ENCODE measurements at places on chromosomes 4 and X. TPM values are rescaled to one million over a fixed set of nuclear protein-coding genes. Genes with fewer than 3 reads are reported as not detected.

GRCh38 chr4:76206222-76206942 is 7.2 kb downstream of the SCARB2 start:
- H3K27me3 ChIP-seq, result no peaks in the 10 kb centered on the region
- DNase-seq, result peak; percentile 17
- no peak overlapping the region for H3K27ac ChIP-seq
- peaks cover 3% of the 10 kb centered on the region for H3K36me3 ChIP-seq
- H3K4me1 ChIP-seq, result peaks cover 45% of the 10 kb centered on the region

GRCh38 chr4:150799207-150799606 is 215.9 kb downstream of the LRBA start:
- peaks cover 13% of the 10 kb centered on the region for H3K4me1 ChIP-seq
- H3K27ac ChIP-seq, result no peak overlapping the region
- H3K4me3 ChIP-seq, result no peak overlapping the region

- DNase-seq, result no peak
- no peaks in the 10 kb centered on the region for H3K4me1 ChIP-seq
- no peak overlapping the region for H3K4me3 ChIP-seq
Measured at GRCh38 chr4:87227751-87228151, 7.3 kb upstream of the KLHL8 start.

GRCh38 chrX:140104760-140105159 is 139.4 kb upstream of the CXorf66 start:
- H3K27ac ChIP-seq, result no peak overlapping the region
- no peaks in the 10 kb centered on the region for H3K27me3 ChIP-seq
- H3K36me3 ChIP-seq, result no peaks in the 10 kb centered on the region
- no peaks in the 10 kb centered on the region for H3K4me1 ChIP-seq
- H3K4me3 ChIP-seq, result no peak overlapping the region

- H3K4me3 ChIP-seq, result no peak overlapping the region
- H3K36me3 ChIP-seq, result no peaks in the 10 kb centered on the region
- H3K27ac ChIP-seq, result peak overlapping the region; percentile 95
- no peaks in the 10 kb centered on the region for H3K27me3 ChIP-seq
- no peak for DNase-seq
Measured at GRCh38 chr4:6943012-6943884, 33.6 kb downstream of the TBC1D14 start.

- H3K27ac ChIP-seq, result no peak overlapping the region
- no peaks in the 10 kb centered on the region for H3K27me3 ChIP-seq
- H3K4me1 ChIP-seq, result peaks cover 49% of the 10 kb centered on the region
- H3K4me3 ChIP-seq, result no peak overlapping the region
Measured at GRCh38 chr4:5753766-5754528, 42.9 kb downstream of the EVC start.

AGTR2 gene
- not detected for total RNA-seq

- H3K27me3 ChIP-seq, result no peaks in the 10 kb centered on the region
- DNase-seq, result no peak
- peaks cover 31% of the 10 kb centered on the region for H3K4me1 ChIP-seq
- no peak overlapping the region for H3K4me3 ChIP-seq
- H3K36me3 ChIP-seq, result no peaks in the 10 kb centered on the region
Measured at GRCh38 chrX:12997906-12998687, 23.2 kb downstream of the TMSB4X start.

PPEF2 gene
- not detected for total RNA-seq

GYPE gene
- total RNA-seq, result not detected

BCORL1 gene
- total RNA-seq, result 22.9 TPM

DNA sequence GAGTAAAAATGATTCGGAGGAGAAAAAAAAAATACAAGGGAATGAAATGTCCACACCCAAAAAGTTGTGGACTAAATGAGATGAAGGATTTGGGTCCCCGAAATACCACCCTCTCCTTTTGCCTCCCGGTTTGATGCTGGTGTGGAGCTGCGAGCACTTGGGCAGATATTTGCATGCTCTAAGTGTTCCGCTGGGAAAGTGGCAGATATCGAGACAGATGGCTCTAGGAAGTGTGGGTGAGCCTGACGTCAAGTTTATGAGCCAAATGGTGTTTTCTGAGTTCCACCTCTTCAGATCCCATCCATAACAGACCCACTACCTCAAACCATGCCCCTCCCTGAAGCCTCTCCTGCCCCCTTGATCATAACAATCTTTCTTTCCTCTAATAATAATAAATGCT is 228.6 kb downstream of the QDPR start:
- H3K27me3 ChIP-seq, result peaks cover 10% of the 10 kb centered on the region
- H3K4me1 ChIP-seq, result no peaks in the 10 kb centered on the region
- DNase-seq, result no peak
- no peaks in the 10 kb centered on the region for H3K36me3 ChIP-seq

GRCh38 chr4:141126769-141127168 is 6.5 kb downstream of the RNF150 start:
- no peak for DNase-seq
- no peaks in the 10 kb centered on the region for H3K27me3 ChIP-seq
- no peak overlapping the region for H3K27ac ChIP-seq
- H3K4me3 ChIP-seq, result no peak overlapping the region
- peaks cover 54% of the 10 kb centered on the region for H3K4me1 ChIP-seq

PWWP3B gene
- total RNA-seq, result 0.42 TPM

DNA sequence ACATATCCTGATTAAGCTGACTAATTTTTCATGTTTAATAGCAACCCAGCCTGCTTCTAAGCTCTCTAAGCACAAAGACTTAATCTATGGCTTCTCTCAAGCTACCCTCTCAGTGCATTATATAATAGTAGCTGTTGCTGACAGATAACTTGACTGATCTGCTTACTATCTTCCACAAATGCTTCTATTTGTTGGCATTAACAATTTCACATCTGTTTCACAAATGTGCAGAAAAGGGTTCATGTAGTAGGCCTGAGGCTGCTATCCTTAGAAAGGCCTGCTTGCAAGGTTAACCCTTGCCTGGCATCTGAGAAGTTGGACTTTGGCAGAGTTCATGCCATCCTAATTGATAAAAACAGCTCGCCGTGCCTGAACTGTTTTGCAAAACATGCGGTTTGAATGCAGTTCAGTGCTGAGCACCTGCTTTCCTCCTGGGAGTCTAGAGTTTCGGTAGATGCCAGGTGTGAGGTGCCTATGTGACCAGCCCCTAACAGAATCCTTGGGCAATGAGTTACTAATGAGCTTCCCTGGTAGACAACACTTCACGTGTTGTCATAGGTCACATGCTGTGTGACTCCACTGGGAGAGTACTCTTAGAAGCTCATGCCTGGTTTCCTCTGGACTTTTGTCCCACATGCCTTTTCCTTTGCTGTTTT is 68.4 kb downstream of the NSG1 start:
- no peak for DNase-seq
- H3K4me1 ChIP-seq, result no peaks in the 10 kb centered on the region
- H3K4me3 ChIP-seq, result no peak overlapping the region

CCSER1 gene
- not detected for total RNA-seq

GRCh38 chr4:140903522-140904475 is 147.6 kb upstream of the TBC1D9 start:
- no peak overlapping the region for H3K4me3 ChIP-seq
- no peak overlapping the region for H3K27ac ChIP-seq
- DNase-seq, result no peak
- H3K4me1 ChIP-seq, result peaks cover 5% of the 10 kb centered on the region
- H3K36me3 ChIP-seq, result peaks cover 27% of the 10 kb centered on the region

GRCh38 chrX:114964374-114964773 is 53.0 kb downstream of the IL13RA2 start:
- no peaks in the 10 kb centered on the region for H3K36me3 ChIP-seq
- no peaks in the 10 kb centered on the region for H3K4me1 ChIP-seq
- DNase-seq, result no peak
- peaks cover 10% of the 10 kb centered on the region for H3K27me3 ChIP-seq
- H3K27ac ChIP-seq, result no peak overlapping the region

GRCh38 chr4:76620723-76621468 is 185.9 kb downstream of the SHROOM3 start:
- DNase-seq, result no peak
- H3K27me3 ChIP-seq, result no peaks in the 10 kb centered on the region
- H3K4me3 ChIP-seq, result no peak overlapping the region
- H3K4me1 ChIP-seq, result peaks cover 43% of the 10 kb centered on the region
- H3K36me3 ChIP-seq, result no peaks in the 10 kb centered on the region

GRCh38 chrX:72526534-72527508 is 45.8 kb downstream of the HDAC8 start:
- peaks cover 1% of the 10 kb centered on the region for H3K36me3 ChIP-seq
- no peak for DNase-seq
- H3K27ac ChIP-seq, result no peak overlapping the region
- H3K27me3 ChIP-seq, result no peaks in the 10 kb centered on the region

TMEM31 gene
- total RNA-seq, result not detected

CCDC120 gene
- total RNA-seq, result 8.5 TPM

DNA sequence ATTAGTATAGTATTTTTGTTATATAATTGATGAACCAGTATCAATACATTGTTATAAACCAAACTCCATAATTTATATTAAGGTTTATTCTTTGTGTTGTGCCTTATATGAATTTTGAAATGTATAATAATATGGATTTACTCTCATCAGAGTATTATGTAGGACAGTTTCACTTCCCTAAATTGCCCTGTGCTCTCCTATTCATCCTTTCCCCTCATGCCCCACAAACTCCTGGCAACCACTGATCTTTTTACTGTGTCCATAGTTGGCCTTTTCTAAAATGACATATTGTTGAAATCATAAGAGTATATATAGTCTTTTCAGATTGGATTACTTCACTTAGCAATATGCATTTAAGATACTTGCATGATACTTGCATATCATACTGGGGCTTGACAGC is 958.1 kb upstream of the GRID2 start:
- H3K27me3 ChIP-seq, result no peaks in the 10 kb centered on the region
- no peak for DNase-seq
- no peak overlapping the region for H3K4me3 ChIP-seq
- H3K27ac ChIP-seq, result no peak overlapping the region
- H3K36me3 ChIP-seq, result no peaks in the 10 kb centered on the region

RELL1 gene
- 17.4 TPM for total RNA-seq

FHDC1 gene
- total RNA-seq, result 22.3 TPM

RIPPLY1 gene
- not detected for total RNA-seq

FAM9B gene
- total RNA-seq, result not detected

GRCh38 chr4:75344915-75345314 is 169.3 kb downstream of the RCHY1 start:
- no peaks in the 10 kb centered on the region for H3K36me3 ChIP-seq
- no peak for DNase-seq
- no peaks in the 10 kb centered on the region for H3K27me3 ChIP-seq
- H3K4me3 ChIP-seq, result no peak overlapping the region
- H3K27ac ChIP-seq, result peak overlapping the region; percentile 49

GRCh38 chr4:69760455-69760854 is at the start of gene SULT1B1:
Gene SULT1B1, minus strand, starts transcription at chr4:69760620. Its CDS starts 5,403 bp downstream, at chr4:69755217.
- peak within 1 kb of the TSS; percentile 84 for H3K27ac ChIP-seq
- no peak within 1 kb of the TSS for H3K4me3 ChIP-seq
- no peaks in the 10 kb centered on the region for H3K36me3 ChIP-seq
- peaks cover 39% of the 10 kb centered on the region for H3K4me1 ChIP-seq
- H3K27me3 ChIP-seq, result no peaks in the 10 kb centered on the region
- no peak for DNase-seq

- H3K27ac ChIP-seq, result no peak overlapping the region
- no peak for DNase-seq
- H3K4me3 ChIP-seq, result no peak overlapping the region
- H3K4me1 ChIP-seq, result peaks cover 12% of the 10 kb centered on the region
Measured at GRCh38 chr4:28226962-28227361, 1366.3 kb downstream of the STIM2 start.

SMIM20 gene
- 28.4 TPM for total RNA-seq

DNA sequence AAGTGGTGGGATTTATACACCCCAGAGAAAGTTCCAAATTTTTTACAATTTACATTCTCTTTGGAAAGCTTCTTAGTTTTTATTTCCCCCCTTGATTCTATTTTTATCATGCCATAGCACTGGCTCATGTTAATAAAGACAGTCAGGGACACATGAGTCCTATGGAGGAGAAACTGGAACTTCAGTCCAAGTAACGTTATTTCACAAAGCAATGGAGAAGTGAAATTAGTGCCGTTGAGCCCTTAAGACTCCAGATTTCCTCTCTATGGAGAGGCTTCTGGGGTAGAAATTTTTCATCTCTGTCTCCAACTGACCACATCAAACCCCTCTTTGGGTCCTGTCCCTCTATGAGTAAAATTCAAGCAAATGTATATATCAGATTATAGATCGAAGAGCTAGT is 12.8 kb upstream of the TASL start:
- no peaks in the 10 kb centered on the region for H3K4me1 ChIP-seq
- no peak for DNase-seq
- H3K27me3 ChIP-seq, result peaks cover 13% of the 10 kb centered on the region
- no peaks in the 10 kb centered on the region for H3K36me3 ChIP-seq

DNA sequence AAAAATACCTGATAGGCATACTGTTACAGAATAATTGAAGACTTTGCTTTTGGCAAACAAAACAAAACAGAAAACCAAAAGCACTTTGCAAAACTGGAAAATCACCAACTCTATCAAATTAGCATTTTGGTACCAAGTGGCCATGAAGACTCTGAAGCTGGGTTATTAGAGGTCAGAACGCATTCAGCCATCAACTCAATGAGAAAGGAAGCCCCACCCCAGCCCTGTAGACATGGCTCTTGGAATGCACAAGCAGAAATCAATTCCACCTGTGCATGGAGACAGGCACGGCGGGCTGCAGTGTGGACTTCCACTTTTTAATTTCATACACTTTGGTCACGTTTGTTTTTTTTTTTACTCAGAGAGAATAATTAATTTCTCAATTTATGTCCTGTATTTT is 93.6 kb upstream of the DHX15 start:
- peaks cover 47% of the 10 kb centered on the region for H3K27me3 ChIP-seq
- H3K36me3 ChIP-seq, result no peaks in the 10 kb centered on the region
- H3K4me1 ChIP-seq, result no peaks in the 10 kb centered on the region
- no peak overlapping the region for H3K4me3 ChIP-seq
- no peak overlapping the region for H3K27ac ChIP-seq

CXCL3 gene
- 2.1 TPM for total RNA-seq

EOLA2 gene
- 39.3 TPM for total RNA-seq

BEX1 gene
- 10.7 TPM for total RNA-seq

Data from osteocyte (in vitro differentiated cells).